ENCODE measurements at places on chromosomes 2 and 18.
A peak's percentile ranks its signal among the peaks of the same experiment; 100 is the strongest.

- DNase-seq = no peak
These were observed 45.0 kb downstream of the ZBTB7C start for GRCh38 chr18:48364146-48364545.

GRCh38 chr2:109532728-109533076, 81.1 kb downstream of the SEPTIN10 start:
- no peak for DNase-seq

DNA sequence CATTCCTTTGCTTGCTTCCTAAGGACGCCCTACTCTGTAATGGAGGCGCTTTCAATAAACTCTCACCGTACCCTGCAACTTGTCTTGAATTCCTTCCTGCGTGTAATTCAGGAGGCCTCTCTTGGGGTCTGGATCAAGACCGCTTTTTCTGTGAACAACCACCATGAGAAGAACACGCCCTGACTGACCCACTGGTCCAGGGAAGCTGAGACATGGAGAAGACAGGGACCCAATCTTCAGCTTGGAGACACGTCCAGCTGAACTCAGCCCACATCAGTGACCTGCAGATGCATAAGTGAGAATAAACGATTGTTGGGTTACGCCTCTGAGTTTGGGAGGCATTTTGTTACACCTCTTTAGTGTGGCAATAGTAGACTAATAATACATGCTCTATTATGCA, 7.8 kb upstream of the NARS1 start:
- no peak for DNase-seq

- DNase-seq = peak; percentile 93
These were observed at the start of gene FARP2 for GRCh38 chr2:241355983-241356870. Gene FARP2, plus strand, starts transcription at chr2:241356285. Its CDS starts 16,823 bp downstream, at chr2:241373108.

GRCh38 chr18:58252166-58252565, 208.1 kb downstream of the NEDD4L start:
- no peak for DNase-seq

DNA sequence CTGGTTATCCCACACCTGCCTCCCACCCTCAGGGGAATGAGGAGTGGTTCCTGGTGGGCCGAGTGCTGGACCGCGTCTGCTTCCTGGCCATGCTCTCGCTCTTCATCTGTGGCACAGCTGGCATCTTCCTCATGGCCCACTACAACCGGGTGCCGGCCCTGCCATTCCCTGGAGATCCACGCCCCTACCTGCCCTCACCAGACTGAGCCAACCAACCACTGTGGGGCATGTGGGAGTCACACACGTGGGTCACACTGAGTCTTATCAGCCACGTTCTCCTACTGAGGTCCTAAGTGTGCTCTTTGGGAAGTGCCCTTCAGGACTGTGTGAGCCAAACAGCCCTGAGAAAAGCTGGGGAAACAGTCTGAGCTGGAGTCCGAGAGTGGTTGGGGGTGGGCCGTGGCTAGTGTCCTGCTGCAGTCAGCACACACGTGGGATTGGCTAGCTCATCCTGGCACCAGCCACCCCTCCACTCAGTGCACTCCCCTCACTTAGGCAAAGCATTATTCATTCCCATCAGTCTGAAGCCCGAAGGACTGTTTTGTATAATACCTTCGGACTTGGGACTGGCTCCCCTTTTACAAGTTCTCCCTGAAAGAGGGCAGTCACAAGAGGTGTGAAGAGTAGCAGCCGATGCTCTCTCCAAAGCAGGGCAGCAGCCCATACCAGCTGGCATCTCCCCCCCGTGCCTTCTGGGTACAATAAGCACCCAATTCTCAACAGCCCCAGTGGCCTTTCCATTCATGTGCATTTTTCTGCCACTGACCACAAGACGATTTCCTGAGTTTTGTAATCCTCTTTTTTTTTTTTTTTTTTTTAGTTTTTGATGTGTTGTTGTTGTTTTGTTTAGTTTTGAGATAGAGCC, 4.6 kb downstream of the TIGD1 start:
- no peak for DNase-seq

DNA sequence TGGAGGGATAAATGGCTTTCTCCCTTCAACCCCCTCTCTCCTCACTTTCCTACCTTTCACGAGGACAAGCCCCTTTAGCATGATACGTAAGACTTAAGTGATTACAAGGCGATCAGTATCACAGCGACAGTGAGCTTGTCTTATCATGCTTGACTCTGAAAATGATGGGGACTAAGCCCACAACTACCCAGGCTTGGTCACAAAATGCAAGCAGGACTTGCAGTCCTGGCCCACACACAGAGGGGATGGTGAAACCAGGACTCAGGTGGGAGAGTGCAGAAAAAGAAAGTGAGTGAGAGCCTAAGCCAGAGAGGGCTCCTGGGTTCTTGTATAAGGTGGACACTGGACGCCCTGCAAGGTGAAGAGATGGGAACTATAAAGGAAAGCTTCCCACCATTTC, 95.7 kb upstream of the ARL4C start:
- DNase-seq = no peak

GRCh38 chr18:29874519-29875098, 1167.9 kb downstream of the DSC3 start:
- no peak for DNase-seq

GRCh38 chr2:54499661-54500060, 43.5 kb downstream of the SPTBN1 start:
- no peak for DNase-seq

- no peak for DNase-seq
These were observed 20.1 kb upstream of the ACMSD start for GRCh38 chr2:134818321-134818720.

GRCh38 chr2:49241501-49241900, 87.2 kb upstream of the FSHR start:
- DNase-seq = no peak

- no peak for DNase-seq
These were observed 767 bp upstream of the NPPC start for GRCh38 chr2:231926761-231927565.

GRCh38 chr2:18473241-18474181, 86.9 kb downstream of the RDH14 start:
- DNase-seq = no peak

DNA sequence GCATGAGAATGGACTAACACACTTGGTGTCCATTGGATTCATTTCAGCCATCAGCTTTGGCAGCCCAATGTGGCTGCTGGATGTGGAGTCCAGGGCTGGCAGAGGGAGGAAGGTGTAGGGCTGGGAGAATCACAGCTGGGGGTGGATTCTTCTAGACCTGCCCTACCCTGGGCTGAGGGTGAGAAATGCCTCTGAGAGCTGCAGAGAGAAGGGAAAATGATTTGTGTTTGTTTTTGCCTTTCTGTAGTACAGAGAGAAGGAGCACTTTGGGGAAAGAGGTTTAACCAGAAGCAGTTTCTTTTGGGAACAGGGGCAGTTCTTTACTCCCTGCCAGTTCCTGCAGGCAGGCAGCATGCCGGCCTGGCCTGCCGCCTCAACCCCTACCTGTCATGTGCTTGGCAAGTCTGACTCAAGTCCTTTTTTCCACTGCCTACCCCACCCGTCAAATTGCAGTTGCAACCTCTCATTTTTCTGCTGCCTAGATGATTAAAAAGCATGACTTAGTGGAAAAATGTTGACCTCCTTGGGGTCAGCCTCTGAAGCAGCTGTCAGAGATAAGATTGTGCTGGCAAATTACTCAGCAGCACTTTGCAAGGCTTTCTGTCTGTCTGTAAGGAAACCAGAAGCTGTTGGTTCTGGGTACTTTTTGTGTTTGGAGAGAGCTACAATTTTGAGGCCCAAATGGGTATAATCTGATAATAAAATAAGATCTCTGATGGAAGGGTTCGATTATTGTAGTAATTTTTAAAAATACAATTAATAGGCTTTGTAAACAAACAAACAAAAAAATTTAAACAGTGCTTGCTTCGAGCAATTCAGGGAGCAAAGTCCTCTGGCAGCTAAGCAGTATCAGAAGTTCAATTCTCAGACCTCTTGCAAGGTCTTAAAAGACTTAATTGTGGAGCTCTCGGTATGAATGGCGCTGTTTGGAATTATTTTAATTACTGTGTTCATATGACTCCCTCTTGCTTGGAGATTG, 21.7 kb downstream of the LBH start:
- DNase-seq = peak; percentile 58

DNA sequence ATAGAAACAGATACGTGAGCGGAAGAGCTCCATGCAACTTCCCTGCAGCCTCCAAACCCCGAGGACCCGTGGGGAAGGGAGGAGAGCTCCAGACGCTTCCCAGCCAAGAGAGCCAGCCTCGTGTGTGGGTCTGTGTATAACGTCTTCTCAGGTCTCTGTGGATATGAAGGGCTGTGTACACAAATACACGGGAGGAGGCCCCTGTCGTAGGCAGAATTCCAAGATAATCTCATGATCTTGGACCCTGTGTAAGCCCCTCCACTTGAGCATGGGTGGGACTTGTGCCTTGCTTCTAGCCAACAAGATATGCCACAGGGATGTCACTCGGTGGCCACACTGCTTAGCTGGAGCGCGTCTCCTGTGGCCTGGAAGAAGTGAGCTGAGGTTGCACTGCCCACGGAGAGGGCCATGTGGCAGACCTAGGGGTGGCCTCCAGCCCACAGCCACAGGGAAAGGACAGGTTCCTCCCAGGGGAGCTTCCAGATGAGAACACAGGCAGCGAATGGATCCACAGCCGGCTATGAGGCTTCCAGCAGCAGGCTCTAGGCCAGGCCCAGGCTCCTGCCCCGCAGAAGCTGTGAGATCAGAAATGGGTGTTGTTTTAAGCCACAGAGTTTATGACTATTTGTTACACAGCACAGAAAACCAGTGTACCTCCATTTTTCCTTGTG, 15.6 kb upstream of the KLF11 start:
- no peak for DNase-seq

DNA sequence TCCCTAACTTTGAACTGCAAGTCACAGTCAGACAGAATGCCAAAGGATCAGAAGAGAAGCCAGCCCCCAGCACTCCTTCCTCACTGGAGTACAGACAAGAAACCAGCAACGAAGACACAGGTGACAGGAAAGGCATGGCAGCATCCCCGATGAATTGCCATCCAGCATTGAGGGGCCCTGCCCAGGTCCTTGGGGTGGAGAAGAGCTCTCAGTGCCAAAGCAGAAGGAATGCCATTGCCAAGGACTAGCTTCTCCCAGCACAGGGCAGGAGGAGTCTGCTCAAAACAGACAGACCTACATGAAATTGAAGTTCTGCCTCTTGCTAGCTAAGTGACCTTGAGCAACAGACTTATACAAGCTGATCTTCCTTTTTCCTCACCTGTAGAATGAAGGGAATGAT, 220.1 kb downstream of the L3MBTL4 start:
- no peak for DNase-seq

- no peak for DNase-seq
These were observed 1232.3 kb upstream of the ZEB2 start for GRCh38 chr2:145752091-145752806.

GRCh38 chr18:79300413-79300812, 95.3 kb upstream of the NFATC1 start:
- no peak for DNase-seq

- no peak for DNase-seq
These were observed 31.3 kb downstream of the TMEM177 start for GRCh38 chr2:119710281-119710680.

DNA sequence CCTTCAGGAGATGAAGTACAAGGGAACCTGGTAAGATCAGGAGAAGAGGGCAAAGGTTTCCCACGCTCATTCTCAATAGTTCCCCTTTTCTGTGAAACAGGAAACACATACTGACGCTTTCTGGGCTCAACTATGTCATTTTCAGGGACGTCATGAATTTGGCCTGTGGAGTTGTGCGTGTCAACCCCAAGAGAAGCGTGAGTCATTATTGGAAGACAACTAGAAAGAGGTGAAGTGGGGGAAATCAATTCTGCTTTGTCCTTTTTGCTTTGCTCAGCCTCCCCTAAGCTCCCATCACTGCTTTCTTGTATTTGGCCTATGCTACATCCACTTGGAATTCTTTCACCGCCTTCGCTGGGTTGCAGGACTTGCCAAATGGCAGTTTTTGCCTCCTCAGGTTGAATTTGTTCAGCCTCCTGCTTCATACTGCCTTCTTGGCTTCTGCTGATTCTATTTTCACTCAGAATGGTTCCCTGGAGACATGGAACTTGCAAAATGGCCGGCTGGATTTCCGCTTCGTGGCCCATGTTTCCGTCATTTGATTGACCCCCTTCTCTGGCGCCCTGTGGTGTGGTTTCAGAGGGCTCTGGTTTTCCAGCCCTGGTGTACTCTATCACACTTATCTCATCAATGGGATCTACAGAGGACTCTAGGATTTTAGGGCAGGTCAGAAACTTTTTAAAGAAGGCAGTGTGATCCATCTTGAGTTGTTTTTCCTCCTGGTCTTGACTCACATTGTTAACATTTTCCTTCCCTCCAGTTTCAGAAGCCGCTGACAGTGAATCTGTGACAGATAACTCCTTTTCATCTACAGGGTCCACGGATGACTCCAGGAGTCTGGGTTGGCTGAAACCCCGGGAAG, 93.3 kb downstream of the ALPK2 start:
- DNase-seq = no peak

- no peak for DNase-seq
These were observed 36.5 kb downstream of the HS1BP3 start for GRCh38 chr2:20614201-20615067.

DNA sequence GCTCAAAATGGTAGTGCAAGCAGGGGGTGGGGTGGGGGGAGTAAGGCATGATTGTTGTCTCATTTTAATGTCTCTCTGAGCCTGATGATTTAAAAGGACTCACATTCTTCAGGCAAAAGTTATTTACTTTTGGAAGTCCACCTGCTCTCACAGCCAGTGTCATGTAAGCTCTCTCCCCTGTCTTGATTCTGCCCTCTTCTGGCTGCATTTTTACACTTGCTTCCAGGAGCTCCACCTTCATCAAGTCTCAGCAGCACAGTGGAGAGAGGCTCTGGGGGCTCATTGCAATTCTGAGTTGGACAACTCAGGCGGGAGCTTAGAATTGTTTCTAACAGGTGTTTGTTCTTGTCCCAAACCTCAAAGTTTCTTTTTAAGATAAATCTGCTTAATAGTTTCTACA, 39.2 kb downstream of the GNAL start:
- DNase-seq = no peak

GRCh38 chr2:44389895-44390294, 28.1 kb downstream of the CAMKMT start:
- DNase-seq = no peak

DNA sequence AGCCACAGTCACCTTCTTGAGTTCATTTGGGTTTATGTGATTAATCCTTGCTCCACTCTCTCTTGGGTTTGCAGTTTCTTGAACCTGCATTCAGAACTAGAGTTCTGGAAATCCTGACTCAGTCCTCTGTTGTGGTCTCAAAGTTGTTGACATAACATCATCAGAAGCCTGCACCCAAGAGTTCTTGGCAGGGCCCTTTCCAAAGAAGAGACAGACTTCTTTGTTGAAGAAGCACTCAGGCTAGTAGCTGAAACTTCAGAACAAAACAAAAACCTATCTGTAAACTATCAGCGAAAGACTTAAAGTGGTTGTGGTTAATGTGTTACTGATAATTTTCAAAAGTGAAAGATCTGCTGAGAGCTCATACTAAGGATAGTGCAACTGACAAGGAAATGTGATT, 120.8 kb downstream of the FAM168B start:
- DNase-seq = no peak

- DNase-seq = no peak
These were observed 30.0 kb downstream of the HTR2B start for GRCh38 chr2:231094736-231095346.

Data from activated CD4-positive, alpha-beta T cell treated with anti-CD3 and anti-CD28 coated beads for 24 hours (primary cell).